ENCODE measurements at places on chromosomes 3 and 15.

DNA sequence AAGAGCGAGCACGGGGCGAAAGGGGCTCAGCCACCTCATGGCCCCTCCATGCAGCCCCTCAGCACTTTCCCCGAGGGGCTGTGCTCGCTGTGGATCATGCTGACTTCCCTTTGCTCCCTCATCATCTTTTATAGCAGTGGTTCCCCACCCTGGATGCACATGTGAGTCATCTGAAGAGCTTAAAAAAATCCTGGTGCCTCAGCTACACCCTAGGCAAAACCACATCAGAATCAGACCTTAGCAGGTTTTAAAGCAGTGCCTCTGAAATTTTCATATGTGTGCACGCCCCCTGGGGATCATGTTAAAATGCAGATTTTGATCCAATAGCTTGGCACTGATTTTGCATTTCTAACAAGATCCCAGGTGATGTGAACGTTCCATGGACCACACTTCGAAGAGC is 50.9 kb downstream of the FEM1B start:
- H3K4me1 ChIP-seq, result no peaks in the 10 kb centered on the region
- no peaks in the 10 kb centered on the region for H3K36me3 ChIP-seq
- H3K4me3 ChIP-seq, result no peak overlapping the region
- H3K27me3 ChIP-seq, result peaks cover 54% of the 10 kb centered on the region

GRCh38 chr15:34335176-34336032 is 2.2 kb downstream of the SLC12A6 start:
- H3K36me3 ChIP-seq, result peaks cover 11% of the 10 kb centered on the region
- peak overlapping the region; percentile 96 for H3K27ac ChIP-seq
- peak overlapping the region; percentile 100 for H3K4me3 ChIP-seq

- no peak overlapping the region for H3K4me3 ChIP-seq
- H3K36me3 ChIP-seq, result no peaks in the 10 kb centered on the region
- no peak for ATAC-seq
- H3K4me1 ChIP-seq, result peaks cover 8% of the 10 kb centered on the region
- H3K27me3 ChIP-seq, result peaks cover 52% of the 10 kb centered on the region
Measured at GRCh38 chr3:149343951-149344350, 10.5 kb upstream of the TM4SF18 start.

GRCh38 chr3:172142051-172142863 is 102.9 kb downstream of the FNDC3B start:
- H3K27me3 ChIP-seq, result no peaks in the 10 kb centered on the region
- no peak overlapping the region for H3K4me3 ChIP-seq
- peaks cover 59% of the 10 kb centered on the region for H3K4me1 ChIP-seq
- H3K36me3 ChIP-seq, result no peaks in the 10 kb centered on the region
- ATAC-seq, result peak; percentile 95

- H3K4me3 ChIP-seq, result no peak overlapping the region
- peak overlapping the region; percentile 84 for H3K27ac ChIP-seq
- no peak for ATAC-seq
- peaks cover 2% of the 10 kb centered on the region for H3K27me3 ChIP-seq
Measured at GRCh38 chr15:73981761-73982221, 10.3 kb downstream of the STOML1 start.

- H3K27me3 ChIP-seq, result peaks cover 8% of the 10 kb centered on the region
- H3K4me3 ChIP-seq, result no peak overlapping the region
- H3K36me3 ChIP-seq, result peaks cover 11% of the 10 kb centered on the region
- H3K4me1 ChIP-seq, result peaks cover 21% of the 10 kb centered on the region
- H3K27ac ChIP-seq, result no peak overlapping the region
Measured at GRCh38 chr15:45630917-45631691, 3.7 kb upstream of the SQOR start.

- H3K4me1 ChIP-seq, result peaks cover 24% of the 10 kb centered on the region
- H3K27ac ChIP-seq, result no peak within 1 kb of the TSS
- peaks cover 9% of the 10 kb centered on the region for H3K36me3 ChIP-seq
- H3K4me3 ChIP-seq, result peak within 1 kb of the TSS; percentile 87
- peaks cover 88% of the 10 kb centered on the region for H3K27me3 ChIP-seq
- no peak for ATAC-seq
Measured at GRCh38 chr15:60004009-60004845, at the start of gene FOXB1. Gene FOXB1, plus strand, starts transcription at chr15:60004311. Its CDS starts 653 bp downstream, at chr15:60004964.

GRCh38 chr3:29384640-29385039 is 103.8 kb downstream of the RBMS3 start:
- H3K27ac ChIP-seq, result no peak overlapping the region
- H3K36me3 ChIP-seq, result no peaks in the 10 kb centered on the region
- ATAC-seq, result no peak

DNA sequence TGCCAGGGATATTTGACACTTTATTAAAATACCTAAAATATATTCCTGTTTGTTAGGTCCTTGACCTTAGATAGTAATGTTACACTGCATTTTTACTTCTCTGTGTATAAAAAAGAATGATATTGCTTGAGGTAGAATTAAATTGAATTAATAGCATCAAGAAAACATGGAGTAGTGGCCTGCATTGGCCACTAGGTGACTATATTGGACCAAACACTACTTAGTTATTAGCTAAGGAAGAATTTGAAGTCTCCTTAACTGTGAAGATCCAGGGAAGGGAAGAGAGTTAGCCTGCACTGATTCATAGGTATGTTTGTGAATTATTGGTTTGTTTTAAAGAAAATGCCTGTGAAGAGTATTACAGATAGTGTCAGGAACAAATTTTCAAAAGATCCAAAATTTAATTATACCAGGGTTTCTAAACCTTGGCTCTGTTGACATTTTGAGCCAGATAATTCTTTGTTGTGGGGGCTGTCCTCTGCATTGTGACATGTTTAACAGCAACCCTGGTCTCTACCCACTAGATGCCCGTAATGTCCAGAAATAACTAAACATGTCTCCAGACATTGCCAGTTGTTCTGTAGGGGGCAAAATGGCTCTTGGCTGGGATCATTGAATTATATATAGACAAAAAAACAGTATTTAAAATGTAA is 103.6 kb upstream of the THSD4 start:
- no peak overlapping the region for H3K27ac ChIP-seq
- no peak for ATAC-seq

- H3K4me3 ChIP-seq, result no peak overlapping the region
- no peaks in the 10 kb centered on the region for H3K27me3 ChIP-seq
- H3K36me3 ChIP-seq, result no peaks in the 10 kb centered on the region
- no peak overlapping the region for H3K27ac ChIP-seq
- no peaks in the 10 kb centered on the region for H3K4me1 ChIP-seq
Measured at GRCh38 chr3:64209866-64210621, 15.2 kb downstream of the PRICKLE2 start.

GRCh38 chr3:32283304-32283703 is 44.8 kb downstream of the CMTM8 start:
- H3K4me3 ChIP-seq, result peak overlapping the region; percentile 12
- H3K36me3 ChIP-seq, result no peaks in the 10 kb centered on the region
- H3K27ac ChIP-seq, result no peak overlapping the region
- peak; percentile 72 for ATAC-seq

DNA sequence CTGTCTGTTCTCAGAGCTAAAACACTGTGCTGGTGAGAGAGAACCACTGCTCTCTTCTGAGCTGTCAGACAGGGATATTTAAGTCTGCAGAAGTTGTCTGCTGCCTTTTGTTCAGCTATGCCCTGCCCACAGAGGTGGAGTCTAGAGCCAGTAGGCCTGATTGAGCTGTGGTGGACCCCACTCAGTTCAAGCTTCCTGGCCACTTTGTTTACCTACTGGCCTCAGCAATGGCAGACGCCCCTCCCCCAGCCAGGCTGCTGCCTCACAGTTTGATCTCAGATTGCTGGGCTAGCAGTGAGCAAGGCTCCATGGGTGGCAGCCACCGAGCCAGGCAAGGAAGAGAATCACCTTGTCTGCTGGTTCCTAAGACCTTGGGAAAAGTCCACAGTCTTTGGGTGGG is 21.0 kb upstream of the CACNA1D start:
- H3K36me3 ChIP-seq, result no peaks in the 10 kb centered on the region
- no peak overlapping the region for H3K27ac ChIP-seq
- no peak for ATAC-seq
- peaks cover 76% of the 10 kb centered on the region for H3K27me3 ChIP-seq

DNA sequence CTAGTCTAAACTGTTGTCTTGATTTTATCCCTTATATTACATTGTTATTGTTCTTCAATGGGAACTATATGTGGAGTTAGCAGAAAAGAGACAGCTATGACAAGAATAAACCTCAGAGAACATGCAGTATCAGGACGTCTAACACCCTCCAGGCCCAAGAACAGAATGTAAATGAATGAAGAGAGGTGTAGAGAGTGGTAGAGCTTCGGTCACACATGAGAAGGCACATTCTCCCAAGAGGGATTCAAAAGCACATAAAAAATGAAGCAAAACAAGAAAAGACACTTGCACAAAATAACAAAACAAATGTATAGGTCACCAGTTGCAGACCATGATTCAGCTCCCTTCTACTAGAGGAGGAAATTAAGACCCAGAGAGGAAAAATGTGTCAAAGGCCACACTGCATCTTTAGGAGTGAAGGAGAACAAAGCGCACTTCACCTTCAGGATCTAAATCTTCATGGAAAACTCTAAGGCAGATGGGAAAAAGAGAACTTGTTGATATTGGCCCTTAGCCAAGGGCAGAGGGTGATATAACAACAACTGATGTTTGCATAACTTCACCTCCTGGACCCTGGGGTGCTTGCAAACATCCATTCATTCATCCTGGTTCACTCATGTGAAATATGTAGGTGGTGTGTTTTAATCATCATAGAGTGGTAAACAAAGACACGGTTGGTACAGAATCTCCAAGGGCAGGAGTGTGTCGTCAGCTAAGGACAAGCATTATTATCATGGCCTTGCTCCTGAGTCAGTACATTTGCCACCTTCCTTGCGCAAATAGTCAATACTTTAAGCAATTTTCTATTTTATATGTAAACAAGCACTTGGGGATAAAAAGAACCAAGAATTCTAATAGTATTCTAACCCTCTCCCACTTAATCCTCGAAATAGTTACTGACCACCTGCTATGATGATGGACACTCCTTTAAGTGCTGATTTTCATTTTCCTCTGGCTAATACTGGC is 8.8 kb downstream of the NEK10 start:
- peaks cover 16% of the 10 kb centered on the region for H3K4me1 ChIP-seq
- ATAC-seq, result peak; percentile 79
- H3K27me3 ChIP-seq, result no peaks in the 10 kb centered on the region
- no peak overlapping the region for H3K4me3 ChIP-seq
- no peaks in the 10 kb centered on the region for H3K36me3 ChIP-seq

DNA sequence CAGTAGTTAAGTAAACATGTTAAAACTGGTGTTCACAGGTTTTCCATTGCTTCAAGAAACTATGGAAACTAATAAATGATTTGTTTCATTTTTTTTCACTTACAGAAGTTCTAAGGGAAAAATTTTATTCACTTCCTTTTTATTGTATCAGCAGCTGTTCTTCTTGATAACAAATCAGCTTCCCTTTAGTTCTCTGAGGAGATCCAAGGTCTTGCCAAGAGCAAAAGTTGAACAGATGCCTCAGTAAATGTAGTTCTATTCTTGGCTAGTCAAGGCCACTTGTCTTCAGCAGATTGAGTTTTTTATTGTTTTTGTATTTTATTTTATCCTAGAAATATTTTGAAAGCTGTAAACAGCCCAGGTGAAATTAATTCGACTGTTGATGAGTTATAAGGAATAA is 41.8 kb downstream of the KCNH8 start:
- no peaks in the 10 kb centered on the region for H3K36me3 ChIP-seq
- ATAC-seq, result no peak
- H3K4me1 ChIP-seq, result peaks cover 10% of the 10 kb centered on the region
- no peaks in the 10 kb centered on the region for H3K27me3 ChIP-seq
- no peak overlapping the region for H3K27ac ChIP-seq
- no peak overlapping the region for H3K4me3 ChIP-seq

All from stimulated activated memory B cell treated with anti-CD40 and anti-IgM and Interleukin-4, amounts not matched to agents 10 μg/mL and 1 μg/mL and 100 μg/mL, for 72 hours (primary cell).